AG10803 (cell line): ENCODE measurements at places on chromosomes 11 and 22.

DNA sequence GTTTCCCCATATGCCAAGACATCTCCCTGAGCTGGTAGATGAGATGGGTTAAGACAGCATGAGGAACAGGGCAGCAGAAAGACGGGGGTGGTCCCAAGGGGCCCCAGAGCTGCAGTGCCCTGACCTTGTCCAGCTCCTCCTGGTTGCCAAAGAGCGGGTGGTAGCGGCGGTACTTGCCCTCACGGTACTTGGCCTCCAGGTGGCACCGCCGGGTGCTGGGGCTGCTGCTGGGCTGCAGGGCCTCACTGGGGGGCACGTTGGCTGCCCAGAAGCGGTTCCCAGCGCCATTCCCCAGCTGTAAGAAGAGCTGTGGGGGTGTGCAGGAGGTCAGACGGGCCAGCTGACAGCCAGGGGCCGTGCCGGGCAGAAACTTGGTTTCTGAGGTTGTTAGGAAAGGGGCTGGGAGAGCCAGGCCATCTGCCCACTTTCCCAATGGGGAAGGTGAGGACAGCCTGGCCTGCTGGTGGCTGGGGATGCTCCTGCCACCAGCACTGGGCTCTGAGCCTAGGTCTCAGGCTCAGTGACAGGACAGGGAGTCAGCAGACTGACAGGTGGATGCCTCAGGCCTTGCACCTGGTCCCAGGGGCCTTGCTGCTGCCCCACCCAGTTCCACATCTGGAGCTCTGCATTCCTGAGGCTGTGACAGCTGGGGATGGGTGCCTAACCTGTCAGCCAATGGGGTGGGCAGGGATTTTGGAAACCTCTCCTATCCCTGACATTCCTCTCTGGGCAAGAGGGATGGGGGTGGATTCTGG lies 30.0 kb upstream of the PDE2A start:
- DNase-seq, result no peak

DNA sequence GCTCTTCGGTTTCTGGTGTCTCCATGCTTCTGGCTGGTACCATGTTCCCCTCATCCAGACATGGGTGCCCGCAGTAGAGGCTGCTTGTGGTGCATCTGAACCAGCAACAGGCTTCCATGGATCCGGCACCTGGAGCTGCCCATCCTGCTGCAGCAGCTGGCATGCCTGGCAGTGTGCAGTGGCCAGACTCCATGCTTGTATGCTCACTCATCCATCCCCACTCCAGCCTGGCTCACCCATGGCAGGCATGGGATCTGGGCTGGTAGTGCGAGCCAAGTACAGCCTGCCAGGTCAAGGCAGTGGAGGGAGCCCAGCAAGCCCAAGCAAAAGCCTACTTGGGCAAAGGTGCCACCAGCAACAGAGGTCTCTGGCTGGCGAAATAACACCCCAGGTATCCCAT lies 6.2 kb upstream of the OR5W2 start:
- DNase-seq, result no peak

DNA sequence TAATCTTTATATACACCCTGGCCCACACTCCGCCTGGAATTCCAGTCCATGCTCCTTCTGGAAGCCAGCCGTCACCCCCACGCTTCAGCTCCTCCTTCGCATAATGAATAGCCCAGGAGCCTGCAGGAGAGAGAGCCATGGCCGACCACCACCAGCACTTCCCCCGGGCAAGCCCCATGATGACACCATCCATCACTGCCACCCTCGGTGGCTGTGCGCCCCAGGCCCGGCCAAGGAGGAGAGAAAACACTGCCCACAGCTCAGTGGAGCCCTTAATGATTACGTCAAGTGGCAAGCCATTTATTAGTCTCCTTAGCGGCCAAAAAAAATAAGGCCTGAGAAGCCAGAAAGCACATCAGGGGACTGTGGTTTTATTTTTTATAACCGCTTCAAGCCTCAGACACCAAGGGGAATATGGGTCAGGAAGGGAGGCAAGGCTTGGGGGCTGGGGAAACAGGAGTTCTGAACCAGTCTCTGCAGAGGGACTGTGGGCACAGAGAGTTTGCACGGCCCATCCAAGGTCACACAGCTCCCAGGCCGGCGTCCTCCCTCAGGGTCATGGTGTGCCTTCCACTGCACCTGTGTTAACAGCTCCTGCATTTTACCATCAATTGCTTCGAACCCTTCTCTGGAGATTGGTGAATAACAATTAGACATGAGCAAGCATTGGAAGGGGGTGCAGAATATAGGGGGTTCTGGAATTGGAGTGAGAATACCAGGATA lies 134.3 kb downstream of the MN1 start:
- DNase-seq, result no peak

DNA sequence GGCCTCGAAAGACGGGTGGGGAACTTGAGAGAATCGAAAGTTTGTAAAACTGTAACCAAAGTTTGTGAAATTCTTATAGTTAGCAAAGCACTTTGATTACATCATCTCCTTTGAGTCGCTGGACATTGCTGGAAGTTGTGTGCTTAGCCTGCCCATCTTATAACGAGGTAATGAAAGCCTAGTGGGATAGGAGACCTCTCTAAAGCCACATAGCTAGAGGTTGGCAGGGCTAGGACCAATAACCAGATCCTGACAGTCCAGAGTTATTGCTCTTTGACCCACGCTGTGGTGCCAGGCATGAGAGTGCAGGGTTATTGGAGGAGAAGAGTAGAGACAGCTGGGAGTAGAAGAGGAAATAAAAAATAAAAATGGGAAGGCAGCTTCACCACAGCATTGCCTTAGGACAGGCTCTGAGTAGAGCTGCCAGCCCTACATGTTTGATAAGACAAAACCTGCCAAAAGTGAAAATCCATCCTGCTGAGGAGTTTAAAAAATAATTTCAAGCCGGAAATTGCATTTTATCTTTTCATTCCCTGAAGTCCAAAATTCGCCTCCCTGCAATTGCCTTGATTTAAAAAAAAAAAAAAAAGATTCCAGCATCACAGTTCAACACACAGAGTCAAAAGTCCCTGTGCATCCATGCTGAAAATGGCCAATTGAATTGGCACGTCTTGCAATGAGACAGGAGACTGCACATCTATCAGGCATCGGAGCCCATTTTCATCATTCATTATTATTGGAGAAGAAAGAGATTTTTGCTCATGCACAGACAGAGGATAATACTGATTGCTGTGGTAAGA lies 225.5 kb upstream of the POU2AF2 start:
- peak; percentile 8 for DNase-seq

- DNase-seq, result peak; percentile 42
Observed at GRCh38 chr11:121024989-121025388, 1.1 kb downstream of the TBCEL start.
